ENCODE measurements at places on chromosomes 3 and 15.

GRCh38 chr15:37046876-37047614 lies 53.3 kb downstream of the MEIS2 start:
- no peak for DNase-seq

DNA sequence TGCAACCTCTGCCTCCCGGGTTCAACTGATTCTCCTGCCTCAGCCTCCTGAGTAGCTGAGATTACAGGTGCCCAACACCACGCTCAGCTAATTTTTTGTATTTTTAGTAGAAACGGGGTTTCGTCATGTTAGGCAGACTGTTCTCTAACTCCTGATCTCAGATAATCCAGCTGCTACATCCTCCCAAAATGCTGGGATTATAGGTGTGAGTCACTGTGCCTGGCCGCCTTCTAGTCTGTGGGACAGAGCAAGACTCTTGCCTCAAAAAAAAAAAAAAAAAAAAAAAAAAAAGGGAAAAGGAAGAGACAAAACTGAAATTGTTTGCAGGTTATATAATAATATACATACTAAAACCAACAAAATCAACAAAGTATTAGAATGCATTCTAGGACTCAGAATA lies 215.2 kb downstream of the PCCB start:
- no peak for DNase-seq

DNA sequence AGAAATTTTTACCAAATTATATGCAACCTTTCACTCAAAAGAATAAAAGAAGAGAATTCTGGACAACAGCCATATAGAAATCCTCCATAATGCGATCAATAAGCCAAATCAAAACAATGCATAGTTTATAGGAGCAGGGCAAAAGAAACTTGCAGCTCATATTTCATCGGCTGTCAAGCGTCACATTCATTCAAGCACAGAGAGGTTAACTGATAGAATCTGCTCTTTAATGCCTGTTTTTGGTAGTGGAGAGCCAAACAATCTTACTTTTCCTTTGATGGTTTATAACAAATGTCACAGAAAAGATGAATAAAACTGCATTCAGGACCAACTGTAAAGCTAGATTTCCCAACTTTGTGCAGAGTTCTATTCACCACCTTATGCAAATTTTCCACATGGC lies 35.4 kb downstream of the PRTG start:
- DNase-seq: no peak

DNA sequence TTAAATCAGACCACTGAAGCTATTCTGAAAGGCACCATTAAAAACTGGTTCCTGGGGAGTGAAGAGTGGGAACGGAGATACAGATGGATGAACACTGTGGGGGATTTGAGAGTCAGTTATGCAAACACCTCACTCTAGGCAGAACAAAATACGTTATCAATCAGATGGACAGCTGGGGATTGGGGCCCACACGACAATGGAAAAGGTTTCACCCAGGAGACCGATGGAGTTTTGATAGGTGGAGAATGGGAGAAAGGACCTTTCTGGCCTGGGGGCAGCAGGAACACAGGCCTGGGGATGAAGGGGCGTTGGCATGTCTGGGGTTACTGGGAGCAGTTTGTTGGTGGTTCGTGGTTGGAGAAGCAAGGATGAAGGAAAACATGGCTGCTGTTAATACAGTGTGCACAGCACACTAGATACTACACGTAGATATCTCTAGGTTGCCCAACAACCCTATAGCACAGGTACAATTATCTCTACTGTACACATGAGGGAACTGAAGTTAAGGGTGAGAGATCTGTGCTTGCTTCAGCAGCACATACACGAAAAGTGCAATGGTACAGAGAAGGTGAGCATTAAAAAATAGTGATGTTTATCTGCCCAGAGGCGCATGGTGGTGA lies 16.5 kb downstream of the ST6GAL1 start:
- no peak for DNase-seq

GRCh38 chr3:63470745-63471144 lies 181.7 kb upstream of the SNTN start:
- no peak for DNase-seq

GRCh38 chr15:39255760-39256159 lies 325.1 kb upstream of the THBS1 start:
- DNase-seq: peak; percentile 70

DNA sequence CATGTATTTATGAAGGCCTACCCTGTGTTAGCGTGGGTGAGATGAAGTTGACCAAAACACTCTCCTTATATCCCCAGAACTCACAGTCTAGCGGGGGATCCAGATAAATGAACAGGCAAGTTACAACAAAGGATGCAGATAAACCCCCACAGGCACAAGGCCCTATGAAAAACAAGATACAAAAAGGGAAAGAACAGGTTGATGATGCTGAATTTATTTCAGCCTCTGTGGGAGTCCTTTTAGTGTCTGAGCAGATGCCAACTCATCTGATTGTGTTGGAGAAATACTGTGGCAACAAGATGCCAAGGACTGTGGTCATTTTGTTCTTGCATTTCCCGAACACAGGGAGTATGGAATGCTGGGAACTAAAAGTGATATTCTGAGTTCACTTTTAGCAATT lies 300.0 kb downstream of the CHST2 start:
- no peak for DNase-seq

DNA sequence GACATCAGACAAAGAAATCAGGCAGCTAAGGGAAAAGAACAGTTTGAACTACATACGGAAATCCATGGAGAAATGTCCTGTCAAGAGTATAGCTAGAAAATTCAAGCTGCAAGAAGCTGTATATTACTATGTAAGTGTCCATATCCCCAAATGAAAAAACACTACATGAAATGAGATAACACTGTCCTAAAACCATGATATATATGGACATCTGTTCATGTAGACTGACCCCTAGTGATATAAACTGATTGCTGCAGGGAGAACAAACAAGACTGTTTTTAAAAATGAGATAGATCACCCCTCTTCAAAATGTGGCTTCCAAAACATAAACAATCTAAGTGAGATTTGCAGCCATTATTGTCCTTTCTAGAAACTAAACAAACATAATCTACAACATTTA lies 985.6 kb downstream of the EPHA3 start:
- DNase-seq: no peak

- no peak for DNase-seq
Measured at GRCh38 chr3:108289159-108289558, 7.2 kb upstream of the HHLA2 start.

DNA sequence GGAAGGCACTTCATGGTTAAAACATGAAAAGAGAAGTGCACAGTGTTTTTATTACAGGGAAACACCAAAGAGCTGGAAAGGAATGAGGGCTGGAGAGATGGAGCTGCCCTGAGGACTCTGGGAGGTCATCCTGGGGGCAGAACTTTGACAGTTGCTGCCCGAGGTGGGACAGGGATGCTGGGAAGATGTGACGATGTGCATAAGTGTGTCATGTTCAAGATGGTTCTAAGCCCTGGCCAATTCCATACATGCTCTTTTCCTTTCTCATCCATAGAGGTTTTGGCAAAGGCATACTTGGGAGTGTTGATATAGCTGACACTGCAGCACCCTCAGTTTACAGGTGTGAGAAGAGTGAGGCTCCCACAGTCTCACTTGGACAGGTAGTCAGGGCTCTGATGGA lies 23.8 kb downstream of the LPP start:
- DNase-seq: no peak

DNA sequence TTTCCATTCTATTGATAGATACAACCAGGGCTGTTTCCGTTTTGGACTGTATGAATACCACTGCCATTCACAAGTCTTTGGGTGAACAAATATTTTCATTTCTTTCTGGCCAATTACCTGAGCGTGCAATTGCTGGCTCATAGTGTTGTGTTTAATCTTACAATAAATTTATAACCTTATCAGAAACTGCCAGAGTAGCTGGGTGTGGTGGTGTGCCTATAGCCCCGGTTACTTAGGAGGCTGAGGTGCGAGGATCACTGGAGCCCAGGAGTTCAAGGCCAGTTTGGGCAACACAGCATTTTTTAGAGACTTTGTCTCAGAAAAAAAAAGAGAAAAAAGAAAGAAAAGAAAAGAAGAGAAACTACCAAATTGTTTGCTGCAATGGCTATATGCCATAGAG lies 5.4 kb upstream of the SLC6A6 start:
- no peak for DNase-seq

DNA sequence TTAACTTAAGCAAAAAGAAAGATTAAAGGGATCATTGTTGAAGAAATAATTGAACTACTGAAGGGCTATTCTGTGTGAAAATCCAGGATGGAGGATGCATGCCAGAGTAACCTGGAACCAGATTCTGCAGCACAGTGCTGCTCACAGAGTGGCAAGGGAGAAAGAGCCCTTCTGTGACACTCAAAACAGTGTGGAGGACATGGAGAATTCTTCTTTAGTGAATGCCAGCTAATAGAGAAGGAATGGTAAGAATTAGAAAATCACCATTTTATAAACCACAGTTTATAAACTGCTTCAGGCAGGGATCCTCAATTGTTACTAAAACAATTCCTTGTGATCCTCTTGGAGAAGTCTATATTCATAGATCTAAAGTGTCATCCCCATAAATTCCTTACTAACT lies 70.4 kb upstream of the ARHGEF26 start:
- no peak for DNase-seq

DNA sequence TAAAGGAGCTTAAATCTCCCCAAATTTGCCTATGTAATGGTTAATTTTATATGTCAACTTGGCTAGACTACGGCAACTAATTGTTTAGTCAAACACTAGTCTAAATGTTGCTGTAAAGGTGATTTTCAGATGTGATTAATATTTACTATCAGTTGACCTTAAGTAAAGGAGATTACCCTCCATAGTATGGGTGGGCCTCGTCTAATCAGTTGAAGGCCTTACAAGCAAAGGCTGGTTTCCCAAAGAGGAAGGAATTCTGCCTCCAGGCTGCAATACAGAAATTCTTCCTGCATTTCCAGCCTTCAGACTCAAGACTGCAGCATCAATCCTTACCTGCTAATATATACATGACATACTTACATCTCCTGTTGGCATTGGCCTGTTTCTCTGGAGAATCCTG lies 23.6 kb downstream of the SLC12A8 start:
- DNase-seq: no peak

- DNase-seq: no peak
Measured at GRCh38 chr3:106792716-106793115, 584.5 kb upstream of the CCDC54 start.

GRCh38 chr15:48090115-48090514 lies 30.7 kb upstream of the SLC24A5 start:
- no peak for DNase-seq

DNA sequence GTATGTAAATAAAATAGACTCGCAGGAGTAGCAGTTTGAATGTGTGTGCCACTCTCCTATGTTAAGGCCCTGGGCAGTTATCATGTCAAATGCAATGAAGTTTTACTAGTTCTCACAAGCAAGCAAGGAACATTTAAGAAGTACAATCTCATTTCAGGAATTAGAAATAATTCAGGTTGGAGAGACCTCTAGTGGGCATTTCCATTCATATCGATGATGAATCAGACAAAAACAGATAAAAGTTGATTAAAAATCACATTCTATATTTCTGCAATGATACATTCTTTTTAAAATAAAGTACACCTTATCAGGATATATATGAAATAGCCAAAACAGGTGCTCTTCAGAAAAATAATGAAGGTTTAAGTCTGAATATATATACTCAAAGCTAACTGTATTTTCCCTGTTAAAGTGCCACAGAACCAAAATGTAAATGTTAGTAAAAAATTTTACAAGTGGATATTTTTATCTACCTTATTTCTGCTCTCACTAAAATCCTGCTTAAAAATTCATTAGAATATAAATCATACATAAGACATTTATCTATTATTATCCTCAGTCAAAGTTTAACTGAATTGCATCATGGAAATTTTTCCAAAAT lies 492.4 kb upstream of the FRG2C start:
- DNase-seq: no peak

GRCh38 chr3:30269751-30270445 lies 336.5 kb upstream of the TGFBR2 start:
- DNase-seq: no peak

- DNase-seq: no peak
Measured at GRCh38 chr3:11559816-11560633, 83.7 kb downstream of the VGLL4 start.

GRCh38 chr3:133448478-133449122 lies 48.7 kb downstream of the BFSP2 start:
- DNase-seq: no peak

GRCh38 chr3:163126115-163126514 lies 1629.5 kb downstream of the OTOL1 start:
- no peak for DNase-seq

- DNase-seq: no peak
Measured at GRCh38 chr3:183829466-183829865, 4.1 kb upstream of the MAP6D1 start.

DNA sequence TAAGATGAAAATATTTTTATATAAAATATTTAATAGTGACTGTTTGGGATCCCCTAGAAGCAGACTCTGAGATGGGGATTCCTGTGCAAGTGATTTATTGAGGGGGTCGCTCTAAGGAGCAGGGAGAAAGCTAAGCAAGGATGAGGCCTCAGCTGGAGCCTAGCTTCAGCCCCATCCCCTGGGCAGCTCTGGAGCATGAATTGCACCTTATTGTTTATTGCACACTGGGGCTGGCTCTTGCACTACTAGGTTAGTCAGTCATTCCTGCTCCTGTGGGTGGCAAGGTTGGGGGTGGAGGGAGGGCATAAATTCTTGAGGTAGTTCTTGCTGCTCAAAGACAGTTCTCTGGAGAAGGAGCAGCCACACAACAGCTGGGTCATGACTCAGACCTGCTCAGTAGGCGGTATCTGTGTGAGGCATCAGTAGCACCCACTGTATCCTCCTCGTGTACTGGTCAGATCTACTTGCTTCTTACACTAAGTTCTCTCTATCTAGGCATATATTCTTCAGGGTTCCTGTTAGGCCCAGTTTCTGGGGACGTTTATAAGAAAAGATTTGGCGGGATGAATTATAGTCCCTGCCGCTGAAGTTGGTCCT lies 27.2 kb upstream of the TNFSF10 start:
- no peak for DNase-seq

GRCh38 chr3:149428087-149428486 lies 46.4 kb upstream of the TM4SF4 start:
- no peak for DNase-seq

DNA sequence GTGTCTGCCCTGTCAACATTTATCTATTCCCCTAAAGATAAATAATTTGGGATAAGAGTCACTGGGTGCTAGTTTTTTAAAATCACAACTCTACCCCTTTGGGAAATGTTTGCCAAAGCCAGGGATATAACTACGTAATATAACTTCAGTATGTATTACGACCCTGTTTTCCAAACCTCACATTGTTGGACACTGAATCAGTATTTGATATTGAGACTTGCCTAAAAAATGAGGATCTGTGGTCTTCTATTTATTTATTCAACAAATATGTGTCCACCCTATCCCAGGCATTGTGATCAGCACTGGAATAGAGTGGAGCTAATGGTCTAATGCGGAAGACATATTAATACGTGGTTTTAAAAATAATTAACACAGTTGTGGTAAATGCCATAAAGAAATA lies 4.5 kb upstream of the MGA start:
- no peak for DNase-seq

GRCh38 chr3:133939463-133939835 lies 43.8 kb upstream of the RAB6B start:
- no peak for DNase-seq

Data from WERI-Rb-1 (cell line).